Lung microvascular endothelial cell (primary cell): ENCODE measurements at places on chromosomes 6 and 20. TPM values are rescaled to one million over a fixed set of nuclear protein-coding genes. Genes with fewer than 3 reads are reported as not detected.

UNC5CL gene
- under 0.01 TPM in 2 replicates for total RNA-seq

SPTLC3 gene
- total RNA-seq = under 0.01 and 0.44 TPM in 2 replicates

EYS gene
- total RNA-seq = under 0.01 TPM in 1 of 2 replicates, not detected in the other

SLC35F1 gene
- total RNA-seq = not detected in 2 replicates

BTN2A1 gene
- 6.1 and 7.9 TPM in 2 replicates for total RNA-seq

PTCHD4 gene
- 5.0 and 12.4 TPM in 2 replicates for total RNA-seq

LTB gene
- total RNA-seq = 6.7 and 9.2 TPM in 2 replicates

CST5 gene
- total RNA-seq = not detected in 2 replicates

SYCP2 gene
- 0.44 and 1.2 TPM in 2 replicates for total RNA-seq

NAPB gene
- total RNA-seq = 3.1 and 6.5 TPM in 2 replicates

BPIFA1 gene
- not detected in 2 replicates for total RNA-seq

REM1 gene
- under 0.01 TPM in 1 of 2 replicates, not detected in the other for total RNA-seq

DNA sequence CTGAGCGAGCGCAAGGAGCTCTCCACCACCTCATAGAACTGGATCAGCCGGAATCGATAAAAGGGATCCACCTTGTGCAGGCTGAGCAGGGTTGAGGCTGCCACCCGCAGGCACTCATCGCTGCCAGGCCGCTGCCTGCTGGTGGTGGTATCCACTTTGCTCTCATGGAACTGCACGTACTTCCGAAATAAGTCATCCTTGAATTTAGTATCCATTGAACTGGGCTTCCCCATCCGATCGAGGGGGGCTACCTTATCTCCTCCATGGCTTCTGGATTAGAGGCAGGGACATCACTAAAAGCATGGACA, 7.1 kb downstream of the SPATA2 start:
- DNase-seq = no peak

DNA sequence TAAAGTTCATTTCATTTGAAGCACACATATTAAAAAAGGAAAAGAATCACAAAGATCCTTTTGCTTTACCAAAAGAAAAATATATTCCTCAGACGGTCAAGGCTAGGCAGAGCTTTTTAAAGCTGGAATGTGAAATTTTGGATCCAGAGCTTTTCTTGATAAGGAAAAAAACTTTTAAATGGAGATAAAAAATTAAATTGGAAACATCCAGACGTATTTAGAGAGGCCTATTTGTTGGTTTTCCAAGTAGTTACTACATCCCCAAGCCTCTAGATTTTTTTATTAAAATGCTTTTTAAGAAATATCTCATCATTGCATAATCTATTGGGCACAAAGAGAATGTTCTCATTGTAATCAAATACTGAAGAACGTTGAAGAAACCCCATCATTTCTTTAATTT, 385.7 kb upstream of the CITED2 start:
- DNase-seq = no peak

GRCh38 chr6:169701311-169701953, 397 bp downstream of the WDR27 start:
- no peak for DNase-seq

DNA sequence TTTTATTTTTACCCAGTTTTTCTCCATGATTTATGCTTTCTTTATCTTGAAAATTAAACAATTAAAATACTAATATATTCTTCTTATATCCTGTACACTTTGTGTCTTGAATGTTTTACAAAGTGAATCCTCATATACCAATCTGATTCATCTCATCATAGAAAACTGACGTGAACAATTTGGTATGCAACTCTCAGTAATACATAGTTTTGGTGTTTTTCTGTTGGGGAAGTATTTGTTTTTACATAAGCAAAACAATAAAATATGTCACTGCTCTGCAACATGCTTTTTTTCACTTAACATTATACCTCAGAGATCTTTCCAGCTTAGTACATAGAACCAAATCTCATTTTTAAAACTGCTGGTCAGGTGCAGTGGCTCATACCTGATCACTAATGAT, 14.7 kb downstream of the DNAAF9 start:
- DNase-seq = no peak

DNA sequence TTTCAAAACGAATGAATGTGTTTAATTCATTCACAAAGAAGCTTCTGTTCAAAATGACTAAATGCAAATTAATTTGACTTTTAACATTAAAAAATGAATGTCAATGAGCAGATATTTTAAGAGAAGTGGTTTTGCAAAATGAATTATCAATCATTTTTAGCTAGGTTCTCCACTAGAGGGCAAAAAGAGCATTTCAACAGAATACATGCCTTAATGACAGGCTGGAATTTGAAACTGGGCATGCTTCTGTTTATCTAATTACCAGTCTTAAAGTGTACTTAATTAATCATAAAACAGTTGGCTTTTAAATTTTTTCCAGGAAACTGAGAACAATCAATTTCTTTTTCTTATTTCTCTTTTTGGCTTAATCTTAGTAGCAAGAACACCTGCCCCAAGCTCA, 63.8 kb upstream of the TINAG start:
- DNase-seq = peak; percentile 48

- DNase-seq = no peak
Measured at GRCh38 chr6:75052491-75052890, 153.4 kb downstream of the COL12A1 start.

DNA sequence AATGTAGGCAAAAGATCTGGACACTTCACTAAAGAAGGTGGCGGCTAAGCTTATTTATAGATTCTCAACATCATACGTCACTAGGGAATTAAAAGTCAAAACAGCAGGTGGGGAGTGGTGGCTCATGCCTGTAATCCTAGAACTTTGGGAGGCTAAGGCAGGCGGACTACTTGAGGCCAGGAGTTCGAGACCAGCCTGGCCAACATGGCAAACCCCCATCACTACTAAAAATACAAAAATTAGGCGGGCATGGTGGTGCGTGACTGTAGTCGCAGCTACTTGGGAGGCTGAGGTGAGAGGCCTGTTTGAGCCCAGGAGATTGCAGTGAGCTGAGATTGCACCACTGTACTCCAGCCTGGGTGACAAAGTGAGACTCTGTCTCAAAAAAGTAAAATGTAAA, 74.6 kb downstream of the GPX5 start:
- no peak for DNase-seq

DNA sequence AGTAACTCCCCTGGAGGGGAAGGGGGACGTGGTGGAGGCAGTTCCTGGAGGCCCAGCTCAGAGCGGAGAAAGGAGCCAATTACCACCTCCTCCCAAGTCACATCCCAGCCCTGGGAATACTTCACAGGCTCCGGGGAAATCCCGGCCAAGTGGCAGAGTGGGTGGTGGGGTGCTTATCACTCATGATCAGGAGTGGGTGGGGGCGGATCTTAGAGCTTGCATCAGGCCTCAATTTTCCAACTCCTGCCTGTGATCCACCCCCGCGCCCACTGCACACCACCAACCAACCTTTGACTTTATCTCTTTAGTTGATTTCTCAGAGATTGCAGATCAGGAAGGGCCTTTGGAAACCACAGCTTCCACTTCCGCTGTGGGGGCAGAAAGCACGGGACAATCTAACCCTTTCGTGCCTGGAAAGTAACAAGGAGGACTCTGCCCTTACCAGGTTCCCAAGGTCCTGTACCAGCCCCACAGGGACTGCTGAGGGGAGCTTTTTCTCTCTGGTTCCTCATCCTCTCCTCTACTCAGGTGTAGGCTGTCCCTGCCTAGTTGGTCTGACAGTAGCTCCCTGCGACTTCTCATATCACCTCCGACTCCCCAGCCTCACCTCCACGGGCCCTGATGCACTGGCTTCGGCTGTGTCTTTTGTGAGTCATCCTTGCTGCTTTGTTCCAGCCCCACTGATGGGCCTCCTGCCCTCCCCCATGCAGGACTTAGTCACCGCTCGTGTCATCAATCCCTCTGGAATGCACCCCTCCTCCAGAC, 24.9 kb upstream of the IER3 start:
- DNase-seq = peak; percentile 94

DNA sequence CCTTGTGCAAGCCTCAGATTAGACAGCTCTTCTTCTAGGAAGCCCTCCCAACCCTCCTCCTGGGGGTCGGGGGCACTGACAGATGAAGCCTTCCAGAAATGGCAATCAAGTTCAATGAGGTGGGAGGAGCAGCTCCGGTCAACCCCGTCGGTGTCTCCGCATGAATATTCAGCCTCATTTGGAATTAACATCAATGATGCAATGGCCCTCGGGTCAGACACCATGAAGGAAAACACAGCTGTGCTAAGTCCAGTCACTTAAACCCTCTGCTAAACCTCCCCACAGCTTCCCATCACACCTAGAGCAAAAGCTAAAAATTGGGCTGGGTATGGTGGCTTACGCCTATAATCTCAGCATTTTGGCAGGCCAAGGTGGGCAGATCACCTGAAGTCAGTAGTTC, 36.5 kb downstream of the ZNF217 start:
- no peak for DNase-seq

- DNase-seq = no peak
Measured at GRCh38 chr6:158847012-158847529, 27.9 kb upstream of the EZR start.

GRCh38 chr6:18034798-18035202, 47.4 kb upstream of the KIF13A start:
- peak; percentile 17 for DNase-seq

DNA sequence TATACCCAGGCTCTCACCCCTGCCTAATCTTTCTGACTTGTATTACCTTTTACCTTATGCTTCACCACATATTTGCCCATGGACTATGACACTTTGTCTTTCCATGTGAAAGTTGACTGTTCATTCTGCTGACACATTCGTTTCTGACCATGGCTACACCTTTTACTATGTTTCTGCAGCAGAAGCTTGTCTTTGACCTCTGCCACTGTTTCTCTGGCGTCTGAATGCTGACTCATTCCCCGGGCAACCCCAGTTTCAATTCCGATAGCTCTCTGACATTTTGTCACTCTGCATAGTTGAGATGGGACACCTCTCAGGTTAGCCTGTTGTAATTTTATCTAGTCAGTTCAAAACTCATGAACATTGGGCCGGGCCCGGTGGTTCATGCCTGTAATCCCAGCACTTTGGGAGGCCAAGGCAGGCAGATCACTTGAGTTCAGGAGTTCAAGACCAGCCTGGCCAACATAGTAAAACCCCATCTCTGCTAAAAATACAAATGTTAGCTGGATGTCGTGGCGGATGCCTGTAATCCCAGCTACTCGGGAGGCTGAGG, 50.7 kb downstream of the SLC26A8 start:
- DNase-seq = peak; percentile 7

DNA sequence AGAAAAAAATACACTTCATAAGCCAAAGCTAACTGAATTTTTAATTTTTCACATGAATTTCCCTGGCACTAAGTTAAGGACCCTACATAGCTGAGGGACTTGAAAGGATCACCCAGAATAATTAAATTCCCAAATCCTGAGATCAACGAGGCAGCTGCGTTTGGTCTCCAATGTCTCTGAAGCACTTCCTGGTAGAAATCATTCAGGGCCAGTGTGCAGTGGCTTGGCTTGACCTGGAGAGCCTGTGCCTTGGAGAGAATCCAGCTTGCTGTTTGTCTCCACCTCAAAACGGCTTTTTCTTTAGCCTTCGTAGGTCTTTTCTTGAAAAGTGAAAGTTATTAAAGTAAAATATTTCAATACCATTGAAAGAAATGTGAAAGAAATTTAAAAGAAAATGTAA, 92.4 kb downstream of the SMOC2 start:
- DNase-seq = no peak

DNA sequence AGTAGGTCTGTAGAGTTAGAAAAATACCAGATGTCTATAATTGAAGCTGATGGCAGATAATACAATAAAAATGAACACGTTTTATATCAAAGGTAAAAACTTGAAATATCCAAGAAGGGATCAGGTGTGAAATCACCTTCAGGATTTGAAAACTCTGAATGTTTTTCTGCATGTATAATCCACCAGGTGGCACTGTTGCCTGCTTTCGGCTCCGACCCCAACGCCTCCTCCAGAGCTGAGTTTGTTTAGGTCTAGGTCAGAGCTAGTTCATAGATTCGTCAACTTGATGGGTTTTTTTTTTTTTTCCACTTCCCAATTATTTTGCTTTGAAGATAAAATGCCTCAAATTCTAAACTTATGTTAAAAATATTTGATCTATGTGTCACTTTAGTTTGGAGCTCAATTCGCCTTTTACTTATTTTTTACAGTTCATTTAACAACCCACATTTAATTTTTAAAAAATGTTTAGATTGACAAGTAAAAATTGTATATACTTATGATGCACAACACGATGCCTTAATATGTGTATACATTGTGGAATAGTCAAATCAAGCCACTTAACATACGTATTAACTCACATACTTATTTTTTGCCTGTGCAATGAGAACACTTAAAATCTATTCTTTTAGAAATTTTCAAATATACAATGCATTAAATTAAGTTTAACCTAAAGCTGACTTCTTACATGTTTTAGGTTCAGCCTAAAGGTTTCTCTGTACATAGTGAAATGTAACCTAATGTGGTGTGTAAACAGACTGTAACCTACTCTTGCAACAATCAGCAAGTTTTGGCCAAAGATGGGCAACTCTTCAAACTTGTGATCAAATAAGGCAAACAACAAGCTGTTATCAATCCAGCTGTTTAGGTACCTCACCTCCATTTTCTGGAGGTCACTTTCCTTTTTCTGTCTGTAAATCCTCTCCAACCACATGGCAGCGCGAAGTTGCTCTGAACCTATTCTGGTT, 39.4 kb upstream of the ENPP4 start:
- DNase-seq = peak; percentile 58

- no peak for DNase-seq
Measured at GRCh38 chr6:12423832-12424231, 133.7 kb downstream of the EDN1 start.

- DNase-seq = peak; percentile 76
Measured at GRCh38 chr20:33259371-33259770, 23.6 kb downstream of the BPIFA1 start.

DNA sequence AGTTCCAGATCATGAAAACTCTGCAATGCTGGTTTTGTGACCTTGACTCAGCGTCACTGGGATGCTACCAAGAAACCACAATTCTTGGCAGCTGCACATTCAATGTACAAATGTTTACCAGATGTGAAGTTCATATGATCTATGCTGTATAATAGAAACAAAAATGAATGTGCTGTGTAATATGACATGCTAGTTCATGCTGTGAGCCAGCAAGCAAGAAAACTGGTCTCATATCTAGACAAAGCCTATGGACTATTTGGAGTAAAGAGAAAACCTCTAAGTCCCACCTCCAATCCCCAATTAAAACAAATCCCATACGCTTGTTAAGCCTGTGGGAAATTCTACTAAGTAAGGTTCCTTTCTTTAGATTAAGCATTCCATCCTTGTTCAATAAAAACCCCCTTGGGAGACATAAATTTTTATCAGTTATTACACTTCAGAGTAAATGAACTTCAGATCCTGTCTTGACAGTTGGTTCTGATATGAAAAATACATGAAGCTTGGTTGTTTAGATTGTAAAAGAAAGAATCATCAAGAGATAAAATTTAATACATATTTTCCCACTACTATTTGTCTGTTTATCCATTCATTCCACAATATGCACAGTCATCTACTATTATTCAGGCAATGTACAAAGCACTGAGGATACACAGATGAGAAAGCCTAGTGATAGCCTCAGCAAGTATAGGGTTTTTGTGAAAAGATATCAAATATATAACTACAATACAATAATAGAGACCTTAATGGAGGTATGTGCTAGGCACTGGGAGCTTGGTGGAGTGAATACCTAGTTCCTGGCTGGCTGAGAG, 20.1 kb downstream of the COL21A1 start:
- no peak for DNase-seq
